Iris pigment epithelial cell (primary cell): ENCODE measurements at places on chromosomes 11 and 22.
A peak's percentile ranks its signal among the peaks of the same experiment; 100 is the strongest.

- DNase-seq, result peak; percentile 92
These were observed at the start of gene SAC3D1 for GRCh38 chr11:65040847-65041622. SAC3D1 (plus strand) TSS chr11:65041210; CDS start chr11:65041293, 83 bp downstream.

GRCh38 chr22:24011735-24012068 is 598 bp downstream of the CABIN1 start:
- peak; percentile 16 for DNase-seq

- DNase-seq, result peak; percentile 90
These were observed 999 bp downstream of the TSKU start for GRCh38 chr11:76783896-76784813.

GRCh38 chr11:66626926-66627325 is 10.5 kb downstream of the RBM14 start:
- no peak for DNase-seq

DNA sequence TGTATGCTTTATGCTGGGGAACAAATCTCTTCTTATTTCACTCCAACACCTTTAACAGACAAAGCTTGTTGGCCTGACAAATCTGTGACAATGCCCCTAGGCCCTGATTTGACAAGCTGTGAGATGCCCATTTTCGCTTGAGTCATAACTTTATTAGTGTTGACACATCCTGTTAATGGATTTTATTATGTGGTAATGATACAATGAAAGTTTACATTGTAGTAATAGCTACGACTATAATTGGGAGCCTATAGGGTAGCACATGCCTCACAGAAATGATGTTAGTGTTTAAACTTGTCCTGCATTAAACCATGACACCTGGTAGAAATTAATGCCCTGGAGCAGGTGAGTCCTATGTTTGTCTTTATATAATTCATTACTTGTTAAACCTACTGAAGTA is 3.3 kb upstream of the MMP10 start:
- no peak for DNase-seq
